ENCODE measurements at places on chromosomes 12 and 14. TPM values are rescaled to one million over a fixed set of nuclear protein-coding genes. Genes with fewer than 3 reads are reported as not detected.

PLEK2 gene
- 29.7 TPM for total RNA-seq

ALKBH2 gene
- total RNA-seq: 46.7 TPM

PDE6H gene
- total RNA-seq: not detected

ANO4 gene
- total RNA-seq: not detected

HCAR3 gene
- 0.22 TPM for total RNA-seq
